ENCODE measurements at places on chromosomes 2 and 18. TPM values are rescaled to one million over a fixed set of nuclear protein-coding genes. Genes with fewer than 3 reads are reported as not detected.

Gene GPBAR1
- polyA plus RNA-seq = 19.3 TPM

- DNase-seq = no peak
Observed at GRCh38 chr18:13545955-13546354, 180.4 kb downstream of the FAM210A start.

DNA sequence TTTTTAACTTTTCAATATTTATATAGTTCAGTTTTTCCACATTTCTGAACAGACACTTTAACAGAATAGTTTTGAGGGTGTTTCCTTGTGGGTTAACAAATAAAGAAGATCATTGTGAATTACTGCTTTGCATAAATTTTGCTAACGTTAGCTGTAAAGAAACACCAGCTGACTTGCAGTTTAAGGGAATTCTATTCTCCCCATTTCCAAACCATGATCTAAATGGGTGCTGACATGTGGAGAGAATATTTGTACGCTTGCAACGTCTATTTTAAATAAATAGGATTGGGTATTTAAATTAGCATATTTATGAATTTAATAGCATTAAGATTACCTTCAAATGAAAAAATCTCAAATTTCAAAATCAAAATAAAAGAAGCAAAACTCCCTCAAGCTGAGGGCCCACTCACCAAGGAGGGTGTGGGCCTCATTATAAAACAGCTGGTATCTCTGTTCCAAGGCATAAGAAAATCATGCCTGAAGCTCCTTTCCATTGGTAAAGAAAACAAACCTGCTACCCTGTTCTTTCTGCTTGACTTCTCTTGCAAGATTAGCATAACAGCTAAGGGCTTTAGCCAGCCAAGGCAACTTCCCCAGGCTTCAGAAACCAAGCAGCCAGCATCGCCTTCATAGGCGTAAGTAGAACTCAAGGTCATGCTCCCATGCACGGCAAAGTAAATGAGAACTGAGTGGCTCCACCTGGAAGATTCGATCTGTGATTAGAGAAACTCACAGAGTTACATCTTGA is 3.2 kb downstream of the MRO start:
- no peak for DNase-seq

DNA sequence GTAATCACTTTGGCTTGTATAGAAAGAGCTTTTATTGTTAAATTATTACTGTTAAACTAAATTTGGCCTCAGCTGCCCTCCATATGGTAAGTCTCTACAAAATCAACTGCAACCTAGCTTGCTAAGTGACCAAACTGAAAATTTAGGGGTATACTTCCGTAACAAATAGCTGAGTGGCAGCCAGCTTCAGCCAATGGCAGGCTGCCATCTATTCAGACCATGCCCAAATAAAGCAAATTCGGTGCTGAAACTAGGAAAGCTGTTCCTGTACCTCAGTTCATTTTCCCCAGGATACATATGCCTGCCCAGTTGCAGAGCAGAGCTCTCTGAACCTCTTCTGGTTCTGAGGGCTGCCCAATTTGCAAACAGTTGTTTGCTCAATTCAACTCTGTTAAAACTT is 94.8 kb downstream of the EML6 start:
- DNase-seq = no peak

DNA sequence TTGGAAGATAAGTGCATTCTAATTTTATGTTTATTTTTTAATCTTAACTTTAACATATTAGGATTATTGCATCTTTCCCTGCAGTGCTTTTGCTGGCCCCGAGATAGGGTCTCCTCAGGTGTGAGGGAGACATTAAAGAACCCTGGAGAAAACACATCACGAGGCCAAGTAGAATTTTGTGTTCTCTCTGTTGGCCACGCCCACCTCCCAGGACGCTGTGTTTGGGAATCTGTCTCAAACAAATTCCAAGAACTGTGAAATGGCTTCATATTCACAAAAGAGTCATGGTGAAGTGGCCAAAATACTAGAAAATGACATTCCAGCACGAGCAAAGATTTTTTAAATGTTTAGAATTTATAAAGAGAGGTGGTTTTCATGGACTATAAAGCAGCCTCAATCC is 27.3 kb downstream of the RNF144A start:
- DNase-seq = no peak

- DNase-seq = no peak
Observed at GRCh38 chr2:127014630-127015029, 92.3 kb downstream of the BIN1 start.

- DNase-seq = no peak
Observed at GRCh38 chr18:12060182-12060870, 33.3 kb upstream of the ANKRD62 start.

DNA sequence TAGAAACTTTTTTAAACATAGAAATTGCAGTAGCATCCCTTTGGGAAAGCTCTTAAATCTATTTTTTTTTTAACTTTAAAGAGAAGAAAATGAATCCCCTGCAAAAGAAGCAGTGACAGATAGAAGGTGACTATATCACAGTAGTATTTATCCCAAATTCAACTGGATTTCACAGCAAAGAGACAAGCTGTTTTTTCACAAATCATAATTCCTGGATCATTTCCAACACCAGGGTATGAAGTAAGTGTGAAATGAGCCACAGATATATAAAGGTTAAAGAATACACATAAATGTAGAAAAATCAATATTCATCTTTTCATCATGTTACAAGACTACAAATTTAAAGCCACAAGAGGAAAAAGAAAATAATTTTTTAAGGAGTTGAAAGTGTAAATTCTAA is 1404.9 kb upstream of the NXPH2 start:
- no peak for DNase-seq
